ENCODE measurements at places on chromosomes 3 and 15.

GRCh38 chr15:90191794-90192509 lies 9.2 kb upstream of the SEMA4B start:
- peak; percentile 22 for DNase-seq

DNA sequence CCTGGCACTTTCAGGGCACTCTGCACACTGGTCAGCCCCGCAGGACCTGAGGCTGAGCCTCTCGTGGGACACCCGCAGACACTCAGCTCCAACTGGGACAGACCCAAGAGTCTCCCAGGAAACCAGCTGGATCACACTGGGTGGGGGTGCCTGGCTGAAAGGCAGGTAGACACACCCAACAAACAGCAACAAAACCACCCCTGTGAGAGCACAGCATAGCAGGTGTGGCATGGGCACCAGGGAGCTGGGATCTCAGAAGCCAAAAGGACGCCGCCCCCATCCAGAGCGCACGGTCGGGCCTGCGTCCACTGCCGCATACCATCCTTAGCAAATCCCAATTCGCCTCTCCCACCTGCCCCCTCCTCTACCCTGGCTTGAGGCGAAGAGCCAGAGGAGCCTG lies 154.2 kb upstream of the LINGO1 start:
- no peak for DNase-seq

DNA sequence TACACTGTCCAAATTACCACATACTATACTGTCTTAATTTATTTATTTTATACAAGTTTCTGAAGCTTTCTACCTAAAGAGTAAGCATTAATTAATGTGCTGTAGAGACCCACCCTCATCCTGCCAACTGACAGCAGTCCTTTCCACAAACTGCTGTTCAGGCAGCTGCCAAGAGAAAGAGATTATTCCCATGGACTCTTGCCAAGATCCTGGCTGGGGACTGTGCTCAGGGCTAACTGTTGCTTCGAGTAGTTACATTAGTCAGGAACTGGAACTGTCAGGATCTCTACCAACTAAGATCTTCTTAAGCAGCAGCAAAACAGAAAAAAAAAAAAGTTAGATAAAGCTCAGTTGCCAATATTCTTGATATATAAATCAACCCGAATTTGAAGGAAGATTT lies 398.8 kb downstream of the MECOM start:
- DNase-seq: no peak

GRCh38 chr3:12556314-12556689 lies 585 bp upstream of the MKRN2 start:
- DNase-seq: no peak

- DNase-seq: no peak
Observed at GRCh38 chr15:94297558-94297957, 66.2 kb downstream of the MCTP2 start.

GRCh38 chr3:37836589-37836988 lies 25.1 kb upstream of the CTDSPL start:
- no peak for DNase-seq

- DNase-seq: no peak
Observed at GRCh38 chr15:66789029-66790025, 87.3 kb downstream of the SMAD6 start.

- DNase-seq: no peak
Observed at GRCh38 chr3:88434001-88434400, 284.2 kb downstream of the C3orf38 start.

DNA sequence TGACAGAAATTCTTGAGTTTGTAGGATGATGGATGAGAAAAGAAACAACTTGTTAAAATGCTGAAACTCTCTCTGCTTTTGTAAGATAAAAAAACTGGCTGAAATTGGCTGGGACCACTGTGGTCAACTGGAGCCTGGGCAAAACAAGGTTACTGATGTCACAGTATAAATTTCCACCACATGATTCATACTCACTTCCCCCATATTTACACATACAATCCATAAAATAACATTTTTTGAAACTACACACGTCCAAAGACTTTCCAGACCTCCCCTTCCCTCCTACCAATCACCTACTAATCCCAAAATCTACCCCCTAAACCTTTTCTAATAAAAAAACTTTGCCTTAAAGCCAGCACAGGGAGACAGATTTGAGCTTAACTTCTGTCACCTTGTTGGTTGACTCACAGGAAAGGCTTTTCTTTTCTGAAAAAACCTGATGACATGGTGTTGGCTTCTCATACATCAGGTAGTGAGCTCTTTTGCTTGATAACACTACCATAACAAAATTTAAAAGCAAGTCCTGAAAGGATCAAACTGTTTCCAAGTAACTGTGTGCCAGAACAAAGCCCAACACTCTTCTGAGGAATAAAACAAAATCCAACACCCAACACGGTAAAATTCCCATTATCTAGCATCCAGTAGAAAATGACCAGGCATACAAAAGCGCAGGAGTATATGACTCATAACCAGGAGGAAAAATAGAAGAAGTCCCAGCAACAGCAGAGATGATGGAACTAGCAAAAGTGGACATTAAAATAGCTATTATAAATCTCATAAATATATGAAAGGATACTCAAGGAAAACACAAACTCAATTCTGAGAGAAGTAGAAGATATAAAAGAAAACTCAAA lies 87.3 kb upstream of the SNRK start:
- DNase-seq: no peak

DNA sequence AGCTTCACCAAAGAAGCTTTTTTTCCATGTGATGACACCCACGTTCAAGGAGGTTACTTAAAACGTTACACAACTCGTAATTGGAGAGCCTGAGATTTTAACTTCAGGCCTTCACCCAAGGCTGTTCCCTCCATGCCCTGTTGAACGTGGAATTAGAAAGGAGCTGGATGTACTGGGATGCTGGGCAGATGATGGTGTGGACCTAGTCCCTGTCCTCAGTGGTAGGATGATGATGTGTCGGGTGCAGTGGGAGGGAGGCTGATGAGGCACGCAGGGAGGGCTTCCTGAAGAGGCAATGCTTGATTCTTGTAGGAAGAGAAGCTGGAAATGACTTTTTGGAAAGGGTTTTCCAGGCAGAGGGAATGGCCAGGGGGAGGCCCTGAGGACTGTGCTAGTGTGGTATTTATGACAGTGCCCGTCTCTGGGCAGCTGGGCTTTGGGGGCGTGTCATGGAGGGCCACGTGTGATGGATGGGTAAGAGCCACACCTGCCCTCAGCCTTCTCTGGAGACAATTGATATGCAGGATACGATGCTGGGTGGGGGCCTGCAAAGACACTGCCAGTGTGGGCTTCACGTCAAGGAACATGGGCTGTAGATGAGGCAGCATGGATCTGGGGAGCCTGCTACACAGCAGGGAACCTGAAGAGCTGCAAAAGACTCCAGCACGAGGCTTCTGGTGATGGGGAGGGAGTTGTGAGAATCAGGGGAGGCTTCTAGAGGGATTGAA lies 15.3 kb downstream of the SYNM start:
- DNase-seq: no peak

DNA sequence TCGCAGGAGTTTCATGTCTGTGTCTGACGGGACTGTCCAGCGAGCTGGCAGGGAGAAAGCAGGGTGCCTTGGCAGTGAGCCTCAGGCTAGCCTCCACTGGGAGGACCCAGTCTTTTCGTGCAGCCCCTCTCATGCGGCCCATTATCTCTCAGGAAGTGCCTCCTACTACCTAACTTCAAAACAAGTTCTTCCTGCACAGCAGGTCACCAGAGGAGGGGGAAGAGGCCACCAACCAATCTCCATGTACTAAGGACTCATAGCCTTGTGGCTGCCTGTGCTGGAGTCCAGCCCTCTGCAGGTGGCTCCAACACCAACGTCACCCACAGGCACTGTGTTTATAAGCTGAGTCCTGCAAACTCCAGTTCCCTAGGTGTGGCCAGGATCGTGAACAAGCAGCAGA lies 4.8 kb downstream of the VIPR1 start:
- DNase-seq: no peak

DNA sequence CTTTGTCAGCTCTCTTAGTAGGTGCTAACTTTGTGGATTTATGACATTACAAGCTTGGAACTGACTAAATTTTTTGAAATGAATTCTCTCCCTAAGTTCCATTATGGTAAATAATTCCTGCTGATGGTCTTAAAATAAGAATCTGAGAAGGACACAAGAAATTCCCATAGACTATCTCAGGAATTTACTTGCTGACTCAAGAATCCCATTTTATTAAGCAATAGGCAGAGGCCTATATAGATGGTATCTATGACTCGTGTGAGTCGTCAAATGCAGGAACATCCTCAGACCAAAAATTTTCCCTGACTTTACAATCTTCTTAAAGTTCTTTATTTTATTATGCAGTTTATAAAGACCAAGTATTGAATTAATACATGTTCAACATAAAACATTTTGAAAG lies 30.7 kb upstream of the CBLB start:
- no peak for DNase-seq

DNA sequence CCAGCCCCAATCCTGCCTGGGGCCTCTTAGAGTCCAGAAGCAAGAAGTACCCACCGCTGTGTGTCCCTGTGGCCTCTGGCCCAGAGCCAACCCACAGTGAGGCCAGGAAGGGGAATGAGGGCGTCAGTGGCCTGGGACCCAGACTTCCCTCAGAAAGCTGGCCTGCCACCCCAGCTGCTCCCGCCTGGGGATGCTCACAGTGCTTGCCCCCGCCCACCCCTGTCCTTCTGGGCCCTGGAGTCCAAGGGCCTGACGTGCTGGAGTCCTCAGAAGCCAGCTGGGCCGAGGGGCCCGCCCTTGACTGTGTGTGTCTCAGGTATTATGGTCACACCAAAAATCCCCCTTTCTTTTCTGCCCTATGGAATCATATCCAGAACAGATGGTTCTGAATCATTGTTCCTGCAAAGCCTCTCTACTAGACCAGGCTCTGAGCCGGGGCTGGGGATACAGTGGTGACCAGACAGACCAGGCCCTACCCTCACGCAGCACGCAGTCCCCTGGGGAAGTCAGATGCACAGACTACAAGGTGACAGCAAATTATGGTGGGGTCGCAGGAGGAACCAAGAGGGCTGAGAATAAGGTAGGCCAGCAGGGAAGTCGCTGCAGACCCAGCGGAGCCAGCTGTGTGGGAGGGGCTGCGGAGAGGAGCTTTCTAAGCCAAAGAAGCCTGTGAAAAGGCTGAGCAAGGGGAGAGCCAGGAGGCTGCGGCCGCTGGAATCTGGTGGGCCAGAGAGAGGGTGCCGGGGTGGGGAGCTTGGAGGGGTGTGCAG lies 99.1 kb downstream of the VGLL4 start:
- no peak for DNase-seq

- DNase-seq: no peak
Observed at GRCh38 chr3:146502887-146503460, 33.6 kb upstream of the PLSCR2 start.

- DNase-seq: no peak
Observed at GRCh38 chr3:183933160-183933559, 48.5 kb upstream of the PARL start.

- no peak for DNase-seq
Observed at GRCh38 chr15:70400766-70401541, 303.2 kb upstream of the TLE3 start.

- no peak for DNase-seq
Observed at GRCh38 chr3:58210761-58211460, at the start of gene DNASE1L3. Gene DNASE1L3 (minus strand): TSS chr3:58210972. CDS start chr3:58210906, 66 bp downstream.

GRCh38 chr15:55683376-55683775 lies 59.6 kb downstream of the PRTG start:
- DNase-seq: no peak

DNA sequence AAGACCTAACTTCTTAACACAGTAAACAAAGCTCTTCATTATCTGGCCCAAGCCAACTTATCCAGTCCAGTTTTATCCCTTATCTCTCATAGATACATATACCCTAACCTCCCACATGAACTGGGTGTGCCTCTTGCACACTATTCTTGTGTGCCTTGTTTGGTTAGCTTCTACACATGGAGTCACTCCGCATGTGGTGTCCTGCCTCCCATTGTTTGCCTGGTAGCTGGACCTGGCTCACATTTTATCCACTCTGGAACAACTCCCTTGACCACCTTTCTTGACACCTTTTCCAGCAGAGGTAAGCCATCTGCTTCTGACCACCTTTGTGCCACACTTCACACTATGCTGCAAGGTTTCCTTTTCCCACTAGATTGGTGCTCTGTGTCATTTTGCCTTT lies 15.2 kb downstream of the TIPARP start:
- DNase-seq: no peak

DNA sequence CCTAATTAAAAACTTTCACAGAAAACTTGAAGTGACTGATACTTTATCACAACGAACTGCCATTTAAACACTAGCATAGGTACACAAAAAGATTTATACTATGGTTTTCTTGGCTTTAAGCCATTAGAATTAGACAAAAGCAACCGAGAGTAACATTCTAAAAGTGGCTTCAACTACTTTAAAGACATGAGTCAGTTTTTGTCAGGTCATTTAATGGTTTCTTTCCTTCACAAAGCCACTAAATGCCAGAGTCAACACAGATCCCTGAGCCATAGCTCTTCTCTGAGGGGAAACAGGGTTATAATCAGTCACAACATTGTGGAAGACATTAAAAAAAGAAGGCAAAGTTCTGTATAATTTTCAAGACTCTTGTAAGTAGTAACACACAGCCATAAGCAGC lies 54.6 kb downstream of the CAPN3 start:
- DNase-seq: no peak

DNA sequence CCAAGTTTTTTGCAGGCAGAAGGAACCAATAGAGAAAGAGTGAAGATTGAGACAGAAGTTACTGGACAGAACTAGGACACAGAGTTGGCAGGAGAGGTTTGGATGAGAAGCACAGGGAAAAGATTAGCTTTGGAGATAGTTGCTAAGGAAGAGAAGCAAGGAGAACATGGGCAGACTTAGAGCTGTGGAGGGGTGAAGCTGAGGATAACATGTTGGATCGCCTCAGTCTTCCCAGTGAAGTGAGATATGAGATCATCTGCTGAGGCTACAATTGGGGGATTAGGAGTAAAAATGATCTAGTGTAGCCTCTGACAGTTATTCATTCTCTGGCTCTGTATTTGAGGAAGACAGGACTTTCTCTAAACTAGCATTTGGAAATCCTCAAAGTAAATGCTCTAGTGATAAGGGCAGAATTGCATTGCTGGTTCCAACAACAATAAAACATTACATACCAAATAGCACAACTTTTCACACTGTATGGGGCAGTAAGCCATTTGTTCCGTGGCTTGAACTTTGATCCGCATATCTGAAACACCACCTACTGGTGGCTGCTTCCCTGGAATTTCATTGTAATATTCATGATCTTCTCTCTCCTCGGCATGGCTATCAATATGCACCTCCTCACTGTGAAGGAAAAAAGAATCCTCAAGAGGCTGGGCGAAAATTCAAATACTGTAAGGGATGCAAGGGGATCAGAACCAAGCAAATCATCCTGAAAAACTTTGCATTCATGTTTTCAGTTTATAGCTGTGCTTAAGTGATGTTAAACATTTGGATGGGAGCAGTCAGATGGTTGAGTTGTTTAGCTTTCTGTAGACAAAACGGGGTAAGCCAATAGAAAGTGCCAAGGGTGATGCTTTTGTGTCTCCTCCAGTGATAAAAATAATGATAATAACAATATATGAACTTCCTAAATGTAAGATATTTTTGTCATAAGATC lies 22.2 kb upstream of the EID1 start:
- no peak for DNase-seq

GRCh38 chr3:112297714-112298113 lies 3.7 kb upstream of the SLC9C1 start:
- no peak for DNase-seq

- DNase-seq: no peak
Observed at GRCh38 chr3:46466871-46467403, 2.2 kb upstream of the LTF start.

- no peak for DNase-seq
Observed at GRCh38 chr3:24968036-24968435, 460.0 kb upstream of the RARB start.

Measured in stimulated activated CD4-positive, alpha-beta T cell treated with anti-CD3 and anti-CD28 coated beads, Interleukin-4, amount 100 ng/mL, for 1 hour (primary cell).